ENCODE measurements at places on chromosomes 1 and 21.

DNA sequence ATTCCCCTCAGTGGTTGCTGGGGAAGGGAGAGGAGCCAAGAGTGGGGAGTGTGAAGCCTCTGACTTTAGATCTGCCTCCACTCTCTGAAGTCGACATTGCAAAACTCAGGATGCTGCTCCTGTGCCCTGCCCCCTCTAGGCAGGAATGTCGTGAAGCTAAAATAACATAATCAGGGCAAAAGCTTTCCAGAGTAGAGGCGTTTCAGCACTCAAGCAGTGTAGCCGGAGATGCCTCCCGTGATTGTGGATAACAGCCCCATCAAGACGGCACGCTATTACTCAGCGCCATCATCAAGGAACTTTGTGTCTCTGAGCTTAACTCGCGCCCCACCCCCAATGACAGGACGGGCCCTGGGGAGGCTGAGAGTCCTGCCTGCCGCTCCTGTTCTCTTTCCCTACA lies 60.0 kb downstream of the FBXO2 start:
- DNase-seq = no peak

GRCh38 chr1:165863346-165863745 lies 35.9 kb downstream of the UCK2 start:
- no peak for DNase-seq

GRCh38 chr1:204327359-204327758 lies 32.4 kb downstream of the PLEKHA6 start:
- DNase-seq = no peak

DNA sequence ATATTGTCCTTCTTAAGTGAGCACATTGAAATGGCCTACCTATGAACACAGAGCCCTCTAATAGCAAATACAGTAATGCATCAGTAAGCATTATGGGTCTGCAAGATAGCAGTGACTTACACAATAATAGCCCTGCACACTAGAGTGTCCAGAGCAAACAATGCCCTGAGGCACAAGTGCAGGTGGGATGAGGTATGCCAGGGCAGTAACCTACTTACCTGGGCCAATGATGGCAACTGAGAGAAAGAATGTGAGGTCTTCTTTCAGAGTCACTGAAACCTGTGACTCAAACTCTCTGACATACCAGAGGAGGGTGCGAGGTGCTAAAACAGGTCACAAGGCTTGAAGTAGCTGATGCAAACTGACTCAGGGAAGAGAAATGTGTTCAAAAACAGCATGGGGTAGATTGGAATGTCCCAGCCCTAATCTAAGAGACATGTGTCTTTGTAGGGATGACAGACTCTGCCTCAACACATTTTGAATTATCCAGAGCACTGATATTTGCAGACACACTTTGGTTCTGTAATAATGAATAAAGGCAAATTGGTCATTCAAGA lies 168.5 kb upstream of the RUNX1 start:
- peak; percentile 65 for DNase-seq

DNA sequence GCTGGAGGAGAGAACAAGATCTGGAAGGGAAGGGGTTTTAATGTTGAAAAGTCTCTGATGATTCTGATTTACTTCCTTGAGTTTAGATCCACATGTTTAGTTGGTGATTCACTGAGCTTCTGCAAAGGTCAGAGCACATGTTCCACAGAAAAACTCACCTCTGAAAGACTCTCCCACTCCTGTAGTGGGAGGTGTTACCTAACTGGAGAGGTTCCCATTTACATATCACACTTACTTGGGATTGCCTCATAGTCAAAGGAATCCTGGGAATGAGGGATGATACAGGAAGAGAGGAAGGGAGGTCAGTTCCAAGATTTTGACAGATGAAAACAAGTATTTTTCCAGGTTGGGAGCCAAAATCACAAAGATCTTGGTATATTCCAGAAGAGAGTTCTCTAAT lies 2.7 kb upstream of the NTNG1 start:
- DNase-seq = no peak

DNA sequence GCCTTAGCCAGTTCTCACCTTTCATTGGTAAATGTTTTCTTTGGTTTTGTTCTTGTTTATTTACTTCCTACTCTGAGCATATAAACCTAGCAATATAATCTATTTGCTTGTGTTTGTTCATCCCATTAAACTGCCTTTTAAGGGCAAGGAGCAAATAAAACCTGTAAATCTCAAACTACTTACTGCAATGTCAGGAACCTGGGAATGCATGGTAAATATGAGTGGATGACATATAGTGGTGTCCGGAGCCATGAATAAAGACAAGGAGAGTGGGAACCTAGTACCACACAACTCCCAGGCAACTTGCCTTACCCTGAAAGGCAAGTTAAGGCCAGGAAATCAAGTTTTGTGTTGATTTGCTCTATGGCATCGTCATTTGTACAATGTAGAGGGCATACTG lies 1133.7 kb upstream of the NCAM2 start:
- no peak for DNase-seq

DNA sequence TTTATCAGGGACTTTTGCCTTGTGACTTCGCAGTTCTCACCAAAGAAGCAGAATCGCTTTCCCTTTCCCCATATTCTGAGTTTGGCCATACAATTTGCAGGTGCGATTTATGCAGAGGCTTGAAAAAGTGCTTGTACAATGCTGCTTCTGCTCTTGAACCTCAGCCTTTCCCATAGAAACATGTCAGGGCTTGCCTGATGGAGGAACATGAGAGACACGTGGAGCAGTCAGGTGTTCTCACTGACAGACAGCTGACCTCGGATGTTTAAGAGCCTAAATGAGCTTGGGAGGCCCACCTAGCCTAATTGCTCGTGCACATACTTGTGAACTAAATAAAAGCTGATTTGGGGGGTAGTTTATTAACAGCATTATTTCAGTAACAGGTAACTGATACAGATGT lies 290.0 kb downstream of the S1PR1 start:
- DNase-seq = no peak

GRCh38 chr1:161071886-161072371 lies 2.2 kb upstream of the ARHGAP30 start:
- DNase-seq = no peak
